ENCODE measurements at places on chromosomes 2 and 18.

DNA sequence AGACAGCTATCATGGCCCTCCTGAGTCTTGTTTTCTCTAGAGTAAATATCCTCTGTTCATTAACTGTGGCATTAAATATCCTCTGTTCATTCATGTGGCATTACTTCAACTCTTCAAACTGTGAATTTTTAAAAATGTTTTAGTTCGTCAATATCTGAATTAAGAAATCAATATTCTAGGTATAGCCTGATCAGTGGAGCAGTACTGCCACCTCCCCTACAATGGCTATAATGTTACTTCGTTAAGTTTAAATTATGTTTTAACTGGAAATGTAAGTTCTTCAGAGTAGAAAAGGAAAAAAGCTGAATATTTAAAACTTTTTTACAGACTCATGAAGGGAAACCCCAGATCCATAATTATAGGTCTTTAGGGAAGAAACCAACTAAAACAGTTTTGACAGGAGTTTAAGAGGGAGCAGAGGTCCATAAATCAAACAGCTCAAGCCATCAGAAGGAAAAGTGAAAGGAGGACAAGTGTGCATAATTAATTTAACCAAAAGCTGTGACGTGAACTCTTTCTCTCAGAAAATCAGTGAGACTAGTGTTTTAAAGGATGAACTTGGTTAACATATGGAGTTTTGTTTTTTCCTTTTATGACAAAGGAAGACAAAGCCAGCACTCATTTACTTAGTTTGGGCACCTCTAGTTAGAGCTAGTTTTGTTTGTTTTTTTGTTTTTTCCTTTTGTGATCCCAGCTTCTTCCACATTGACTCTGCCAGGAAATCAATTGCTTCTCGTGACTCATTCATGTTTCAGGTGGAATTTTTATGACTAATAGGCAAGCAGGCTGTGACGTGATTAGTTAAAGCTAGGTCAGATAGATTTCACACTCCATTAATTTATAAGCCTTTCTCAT, 44.9 kb downstream of the RBBP8 start:
- DNase-seq: no peak

- DNase-seq: no peak
Observed at GRCh38 chr2:26651470-26651771, 10.3 kb upstream of the CIB4 start.

GRCh38 chr18:33517950-33518349, 60.1 kb upstream of the ASXL3 start:
- no peak for DNase-seq

- no peak for DNase-seq
Observed at GRCh38 chr18:58911241-58911640, 46.6 kb downstream of the ZNF532 start.

- no peak for DNase-seq
Observed at GRCh38 chr2:149989447-149990063, 402.0 kb upstream of the MMADHC start.

DNA sequence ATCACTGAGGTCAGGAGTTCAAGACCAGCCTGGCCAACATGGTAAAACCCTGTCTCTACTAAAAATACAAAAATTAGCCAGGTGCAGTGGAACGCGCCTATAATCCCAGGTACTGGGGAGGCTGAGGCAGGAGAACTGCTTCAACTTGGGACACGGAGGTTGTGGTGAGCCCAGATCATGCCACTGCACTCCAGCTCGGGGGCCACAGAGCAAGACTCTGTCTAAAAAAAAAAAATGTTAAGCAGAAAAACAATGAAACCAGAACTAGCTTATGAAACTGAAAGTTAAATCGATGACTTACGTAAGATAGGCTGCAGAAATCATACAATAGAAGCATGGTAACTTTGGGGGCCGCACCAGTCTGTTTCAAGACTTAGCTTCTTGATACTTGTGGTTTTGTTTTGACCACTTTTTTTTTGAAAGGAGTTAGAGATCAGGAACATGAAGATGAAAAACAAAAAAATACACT, 6.2 kb upstream of the GPR155 start:
- no peak for DNase-seq

DNA sequence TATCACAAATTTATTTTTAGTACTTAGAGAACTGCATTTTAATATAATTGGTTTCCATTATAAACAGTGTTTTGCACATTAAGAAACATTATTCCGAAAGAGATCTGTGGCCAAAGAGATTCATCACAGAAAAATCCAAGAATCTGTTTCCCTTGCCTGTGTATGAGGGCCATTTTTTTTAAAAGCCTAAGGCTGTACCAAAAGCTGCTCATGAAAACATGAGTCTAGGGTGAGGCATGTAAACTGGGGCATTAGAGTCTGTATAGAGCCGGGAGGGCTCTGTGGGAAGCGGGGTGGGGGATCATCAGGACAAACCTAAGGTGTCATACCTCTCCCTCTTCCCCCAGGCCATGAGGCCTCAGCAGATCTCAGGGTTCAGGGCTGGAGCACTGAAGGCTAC, 223.8 kb downstream of the FBXO15 start:
- no peak for DNase-seq

GRCh38 chr2:215624423-215624829, 188.6 kb upstream of the FN1 start:
- DNase-seq: no peak

GRCh38 chr18:36493349-36494159, 196.0 kb downstream of the FHOD3 start:
- no peak for DNase-seq

- no peak for DNase-seq
Observed at GRCh38 chr2:37219046-37219445, 12.3 kb downstream of the CEBPZ start.

DNA sequence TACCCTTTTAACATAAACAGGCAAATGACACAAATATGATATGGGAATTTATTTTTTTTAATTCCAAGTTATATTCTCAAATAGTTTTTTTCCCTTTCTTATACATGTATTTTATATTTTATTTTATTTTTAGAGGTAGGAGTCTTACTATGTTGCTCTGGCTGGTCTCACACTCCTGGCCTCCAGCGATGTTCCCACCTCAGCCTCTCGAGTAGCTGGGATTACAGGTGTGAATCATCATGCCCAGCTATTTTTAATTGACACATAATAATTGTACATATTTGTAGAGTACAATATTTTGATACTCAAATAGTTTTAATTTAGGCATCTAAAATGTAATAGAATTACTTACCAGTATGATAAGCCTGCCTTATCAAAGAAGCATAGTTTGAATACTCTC, 12.2 kb downstream of the BAZ2B start:
- DNase-seq: no peak

GRCh38 chr2:22902180-22902550, 482.8 kb upstream of the KLHL29 start:
- DNase-seq: no peak

DNA sequence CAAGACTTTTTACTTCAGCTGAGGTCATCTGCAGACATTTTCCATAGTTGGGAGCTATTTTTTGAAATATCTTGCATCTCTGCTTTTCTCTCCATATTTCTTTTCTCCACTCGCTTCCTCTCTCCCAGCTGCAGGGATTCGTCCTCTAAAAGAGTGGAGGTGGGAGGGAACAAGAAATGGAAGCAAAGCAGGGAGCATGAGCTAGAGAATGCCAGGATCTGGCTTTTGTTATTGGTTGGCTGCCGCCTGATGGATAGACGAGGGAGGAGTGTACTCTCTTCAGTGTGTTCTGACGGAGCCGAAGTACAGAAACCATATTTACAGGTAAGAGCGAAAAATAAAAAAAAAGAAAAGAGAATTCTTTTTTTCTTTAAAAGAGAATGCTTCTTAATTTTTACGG, at the start of gene CSRNP3:
CSRNP3 (plus strand) TSS at position 282 of the 400 bp plus-strand sequence. CDS start 125,368 bp downstream, outside the sequence.
- DNase-seq: peak; percentile 34

GRCh38 chr2:224711859-224712665, 4.1 kb downstream of the CCDC195 start:
- DNase-seq: no peak

DNA sequence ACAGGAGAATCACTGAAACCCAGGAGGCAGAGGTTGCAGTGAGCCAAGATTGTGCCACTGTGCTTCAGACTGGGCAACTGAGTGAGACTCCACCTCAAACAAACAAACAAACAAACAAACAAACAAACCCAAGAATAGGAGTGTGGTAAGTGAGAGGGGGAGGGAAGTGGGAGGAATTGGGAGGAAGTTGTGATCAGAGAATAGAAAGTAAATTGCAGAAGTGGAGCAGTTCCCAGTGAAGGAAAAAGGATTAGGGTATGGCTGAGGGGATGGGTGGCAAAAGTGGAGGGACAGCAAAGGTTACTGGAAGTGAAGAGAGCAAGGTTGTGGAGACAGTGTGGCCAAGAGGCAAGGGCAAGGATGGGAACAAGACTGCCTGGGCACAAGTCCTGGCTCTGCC, 41.1 kb upstream of the C1GALT1C1L start:
- DNase-seq: no peak

DNA sequence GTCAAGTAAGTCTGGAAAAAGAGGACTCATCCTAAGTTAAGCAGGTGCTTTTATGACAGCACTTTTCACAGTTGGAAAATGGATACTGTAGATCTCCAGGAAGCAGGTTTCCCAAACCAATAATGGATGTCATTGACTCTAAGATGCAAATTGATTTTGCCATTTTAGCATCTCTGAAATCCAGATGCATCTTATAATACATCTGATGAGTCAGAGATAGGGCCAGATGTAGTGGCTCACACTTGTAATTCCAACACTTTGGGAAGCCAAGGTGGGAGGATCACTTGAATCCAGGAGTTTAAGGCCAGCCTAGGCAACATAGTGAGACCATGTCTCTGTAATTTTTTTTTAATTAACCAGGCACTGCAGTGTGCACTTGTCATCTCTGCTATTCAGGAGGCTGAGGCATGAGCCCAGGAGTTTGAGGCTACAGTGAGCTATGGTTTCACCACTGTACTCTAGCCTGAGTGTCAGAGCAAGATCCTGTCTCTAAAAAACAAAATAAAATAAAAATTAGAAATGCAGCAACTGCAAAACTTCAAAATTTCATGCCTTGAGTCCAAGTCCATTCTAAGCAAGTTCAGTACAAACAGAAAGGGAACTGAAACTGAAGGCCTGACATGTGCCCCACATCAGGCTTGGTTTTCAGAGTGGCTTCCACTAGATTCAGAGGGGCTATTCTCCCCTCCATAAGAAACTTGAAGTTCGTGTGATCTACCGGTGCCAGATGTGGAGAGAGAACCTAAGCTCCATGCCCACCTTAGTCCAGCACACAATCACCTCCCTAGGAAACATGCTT, 267.8 kb upstream of the NCKAP5 start:
- DNase-seq: no peak

DNA sequence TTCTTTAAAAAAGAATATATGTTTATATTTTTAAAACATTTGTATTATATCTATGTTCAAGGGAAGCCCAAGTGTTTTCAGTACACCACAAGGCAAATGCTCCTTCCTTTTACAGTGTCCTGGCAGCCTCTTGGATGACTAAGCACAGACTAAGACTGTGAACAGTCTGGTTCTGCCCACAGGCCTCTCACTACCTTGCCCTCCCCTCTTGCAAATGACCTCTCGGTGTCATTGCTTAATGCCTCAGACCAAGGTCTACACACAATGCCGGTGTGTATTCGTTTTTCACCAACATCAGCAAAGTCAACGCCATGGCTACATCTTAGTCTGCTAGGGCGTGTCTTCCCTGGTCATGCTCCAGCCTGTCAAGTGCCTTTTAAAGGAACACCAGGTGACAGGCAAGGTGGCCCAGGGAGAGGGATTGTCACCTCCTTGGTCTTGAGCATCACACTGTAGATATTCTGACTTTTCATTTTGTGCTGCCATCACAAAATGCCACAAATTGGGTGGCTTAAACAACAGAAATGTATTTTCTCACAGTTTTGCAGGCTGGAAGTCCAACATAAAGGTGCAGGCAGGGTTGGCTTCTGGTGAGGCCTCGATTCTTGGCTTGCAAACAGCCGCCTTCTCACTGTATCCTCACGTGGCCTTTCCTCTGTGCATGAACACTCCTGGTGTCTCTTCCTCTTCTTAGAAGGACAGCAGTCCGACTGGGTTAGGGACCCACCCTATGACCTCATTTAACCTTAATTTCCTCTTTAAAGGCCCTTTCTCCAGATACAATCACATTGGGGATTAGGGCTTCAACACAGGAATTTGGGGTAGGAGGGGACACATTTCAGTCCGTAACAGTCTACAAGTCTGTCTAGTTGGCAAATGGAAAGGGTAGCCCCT, 266.5 kb downstream of the KLHL29 start:
- no peak for DNase-seq

DNA sequence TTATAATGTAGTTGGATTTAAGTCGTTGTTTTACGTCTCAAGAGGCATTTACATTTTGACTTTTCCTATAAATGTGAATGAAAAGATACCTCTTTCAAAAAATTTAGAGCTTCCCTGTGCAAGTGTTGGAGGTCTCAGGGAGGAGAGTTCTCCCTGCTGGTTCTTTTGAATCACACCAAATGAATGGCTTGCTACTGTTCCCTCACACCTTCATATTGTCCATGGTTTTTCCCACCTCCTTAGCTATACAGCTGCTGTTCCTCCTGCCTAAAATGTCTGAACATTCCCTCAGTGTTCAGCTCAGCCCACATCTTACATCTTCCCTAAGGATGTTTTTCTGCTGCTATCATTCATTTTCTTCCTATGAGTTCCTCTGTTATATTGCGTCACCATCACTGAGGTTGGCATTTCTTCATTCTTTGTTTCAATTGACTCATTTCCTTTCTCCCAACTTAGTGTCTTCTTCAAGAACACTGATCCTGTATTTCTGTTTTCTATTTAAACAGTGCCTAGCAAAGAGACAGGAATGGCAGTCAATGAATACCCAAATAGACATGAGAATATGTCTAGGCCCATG, 46.0 kb downstream of the COX7A2L start:
- DNase-seq: no peak

DNA sequence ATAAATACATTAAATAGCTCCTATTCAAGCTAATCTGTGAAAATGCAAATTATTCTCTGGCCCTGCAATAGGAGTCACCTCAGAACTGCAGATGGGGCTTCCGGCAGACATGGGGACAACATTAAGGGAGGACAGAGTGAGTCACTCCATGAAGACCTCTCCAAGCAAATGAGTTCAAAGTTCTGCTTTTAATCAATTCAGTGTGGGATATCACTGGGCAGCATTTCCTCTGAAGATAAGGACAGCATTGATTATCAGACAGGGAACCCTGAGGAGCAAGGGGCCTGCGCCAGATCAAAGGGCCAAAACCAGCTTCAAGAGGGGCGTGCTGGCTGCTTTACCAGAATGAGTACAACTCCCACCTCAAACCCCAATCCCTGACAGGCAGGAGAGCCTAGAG, 356.9 kb upstream of the KLHL29 start:
- DNase-seq: no peak

GRCh38 chr2:54949431-54949830, 100.8 kb downstream of the RTN4 start:
- DNase-seq: no peak

GRCh38 chr18:22728016-22728415, 205.1 kb upstream of the RBBP8 start:
- DNase-seq: no peak

GRCh38 chr2:62808554-62808953, 103.0 kb downstream of the EHBP1 start:
- DNase-seq: no peak

DNA sequence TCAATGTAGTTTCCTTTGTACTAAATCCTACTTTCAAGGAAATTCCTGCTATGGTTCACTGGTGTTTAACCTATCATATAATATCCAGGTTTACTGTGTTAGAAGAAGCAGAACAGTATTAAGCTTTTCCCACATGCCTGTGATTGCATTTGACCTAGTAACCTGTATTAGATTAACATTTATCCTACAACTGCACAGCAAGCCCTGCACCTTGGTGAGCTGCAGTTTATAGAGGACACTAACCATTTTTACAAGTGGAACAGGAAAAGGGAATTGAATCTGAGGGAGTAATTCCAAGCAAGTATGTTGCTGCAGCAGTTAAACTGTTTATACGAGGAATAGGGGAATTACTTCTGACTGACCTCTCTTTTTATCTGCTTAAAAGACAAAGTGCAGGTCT, 328.6 kb downstream of the ETAA1 start:
- no peak for DNase-seq

All from C1 segment of cervical spinal cord (tissue), 14 donors.